ENCODE measurements at places on chromosomes 2 and 18.

DNA sequence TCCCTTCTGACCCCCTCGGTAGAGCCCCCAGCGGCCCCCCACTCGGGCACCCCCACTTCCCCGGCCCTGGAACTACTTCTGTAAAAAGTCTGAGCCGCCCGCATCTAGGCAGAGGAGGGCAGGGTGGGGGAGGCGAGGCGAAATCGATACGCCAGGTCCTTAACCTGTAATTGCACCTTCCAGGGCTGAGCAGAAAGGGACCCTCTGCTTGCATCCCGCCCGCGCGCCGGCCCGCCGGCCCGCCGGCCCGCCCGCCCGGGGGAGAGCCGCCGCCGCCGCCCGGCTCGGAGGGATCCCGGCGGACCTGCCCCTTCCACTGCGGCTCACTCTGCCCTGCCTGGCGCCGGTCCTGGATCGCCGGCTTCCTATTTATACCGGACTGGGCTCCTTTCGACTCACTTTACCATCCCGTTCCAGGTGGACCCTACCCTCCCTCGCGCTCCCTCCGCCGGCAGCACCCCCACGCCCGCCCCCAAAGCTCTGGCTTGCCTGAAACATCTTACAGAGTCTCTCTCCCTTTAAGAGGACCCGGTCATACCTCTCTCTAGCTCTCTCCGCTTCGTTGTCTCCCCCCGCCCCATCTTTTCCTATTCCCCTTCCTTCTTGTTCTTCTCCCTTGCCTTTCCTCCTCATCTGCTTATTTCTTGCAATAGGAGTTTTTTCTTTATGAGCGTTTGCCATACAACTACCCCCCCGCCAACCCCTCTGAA, 797 bp downstream of the KLHL14 start:
- DNase-seq = no peak

GRCh38 chr2:192885569-192886160, 690.9 kb upstream of the TMEFF2 start:
- no peak for DNase-seq

DNA sequence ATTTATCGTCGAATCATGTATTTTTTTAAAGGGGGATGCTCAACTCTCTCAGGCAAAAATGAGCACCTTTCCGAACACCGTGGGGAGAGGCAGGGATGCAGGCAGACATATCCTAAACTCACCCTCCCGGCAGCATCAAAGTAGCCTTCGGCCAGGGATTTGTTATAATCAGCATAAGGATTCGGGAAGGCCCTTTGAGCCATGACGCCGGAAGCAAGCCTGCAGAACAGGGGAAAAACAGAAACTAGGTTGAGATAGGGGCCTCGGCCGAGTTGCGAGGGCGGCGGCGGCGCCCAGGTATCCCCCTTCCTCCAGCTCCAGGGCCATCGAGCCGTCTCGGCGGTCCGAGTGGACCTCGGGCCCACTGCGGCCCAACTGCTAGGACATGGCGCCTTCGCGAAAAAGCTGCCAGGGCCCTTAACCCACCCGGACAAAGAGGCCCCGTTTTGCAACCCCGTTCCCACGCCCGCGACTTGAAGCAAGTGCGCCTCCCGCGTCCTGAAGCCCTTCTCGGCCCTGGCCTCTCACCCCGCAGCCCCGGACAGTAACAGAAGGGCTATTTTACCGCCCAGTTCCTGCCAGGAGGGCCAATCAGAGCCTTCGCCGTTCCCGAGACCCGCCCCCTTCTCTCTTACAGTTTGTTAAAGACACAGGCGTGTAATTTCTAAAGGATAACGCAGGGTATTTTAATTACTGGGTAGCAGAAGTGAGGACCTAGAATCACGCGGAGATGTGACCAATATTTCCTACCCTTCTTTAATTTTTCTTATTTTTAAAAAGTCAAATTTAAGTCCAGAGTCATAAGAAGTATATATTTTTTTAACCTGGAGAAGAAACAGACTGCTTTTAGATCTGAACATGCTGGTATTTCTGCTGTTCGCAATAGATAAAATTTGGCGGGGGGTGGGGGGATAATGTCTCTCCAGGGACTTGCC, at the start of gene LANCL1:
TSS of gene LANCL1 (minus strand) at position 566 of the 935 bp plus-strand sequence. CDS start at position 203, 363 bp downstream.
- peak; percentile 85 for DNase-seq

GRCh38 chr2:212531499-212531898, 7.1 kb downstream of the ERBB4 start:
- no peak for DNase-seq

- no peak for DNase-seq
Observed at GRCh38 chr2:177538323-177538722, 145.8 kb downstream of the AGPS start.

DNA sequence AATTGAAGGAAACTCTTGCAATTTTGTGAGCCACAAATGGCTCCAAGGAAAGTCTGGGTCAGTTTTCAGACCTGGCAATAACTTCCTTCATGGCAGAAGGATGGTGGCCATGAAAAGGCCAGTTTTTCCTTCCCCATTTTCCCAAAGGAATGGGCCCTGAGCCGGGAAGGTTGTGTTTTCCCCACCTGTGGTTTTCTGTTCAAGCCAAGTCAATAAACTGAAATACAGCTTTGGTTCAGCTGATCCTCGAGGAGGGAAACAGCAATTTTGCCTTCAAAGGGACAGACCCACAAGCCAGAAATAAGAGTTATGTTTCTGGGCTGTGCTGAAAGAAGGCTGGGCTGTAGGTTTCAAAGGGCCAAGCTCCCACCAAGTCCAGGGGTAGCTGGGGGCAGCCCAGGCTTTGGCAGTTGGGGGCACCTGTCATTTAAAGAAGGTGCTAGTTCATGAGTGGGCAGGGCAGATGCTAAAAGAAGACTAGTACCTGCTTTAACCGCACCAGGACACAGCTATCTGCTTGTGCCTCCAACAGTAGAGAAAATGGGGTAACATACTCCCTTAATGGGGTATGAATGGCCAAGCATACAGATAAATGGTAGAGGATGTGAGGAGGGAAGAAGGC, 97.0 kb downstream of the TTC32 start:
- no peak for DNase-seq

- DNase-seq = no peak
Observed at GRCh38 chr18:57480733-57481132, 45.6 kb downstream of the ONECUT2 start.

DNA sequence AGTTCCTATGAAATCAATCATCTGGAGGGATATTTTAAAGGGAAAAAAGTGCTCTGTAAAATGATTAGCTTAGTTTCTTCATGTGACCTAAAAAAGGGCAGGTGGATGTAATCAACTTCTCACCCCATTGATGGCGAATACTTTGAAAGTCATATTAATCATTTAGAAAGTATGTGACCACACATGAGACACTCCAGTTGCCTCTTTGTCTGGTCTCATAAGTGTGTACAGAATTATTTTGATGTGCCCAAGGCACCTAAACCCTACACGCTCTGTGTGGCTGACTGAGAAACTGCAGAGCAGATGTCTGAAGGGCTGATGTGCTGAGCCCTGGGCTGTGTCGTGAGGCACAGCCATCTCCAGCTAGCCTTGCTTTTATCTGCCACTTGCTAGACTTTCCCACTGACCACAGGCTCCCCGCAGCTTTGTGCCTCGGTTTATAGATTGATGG, 26.9 kb downstream of the SGPP2 start:
- no peak for DNase-seq

DNA sequence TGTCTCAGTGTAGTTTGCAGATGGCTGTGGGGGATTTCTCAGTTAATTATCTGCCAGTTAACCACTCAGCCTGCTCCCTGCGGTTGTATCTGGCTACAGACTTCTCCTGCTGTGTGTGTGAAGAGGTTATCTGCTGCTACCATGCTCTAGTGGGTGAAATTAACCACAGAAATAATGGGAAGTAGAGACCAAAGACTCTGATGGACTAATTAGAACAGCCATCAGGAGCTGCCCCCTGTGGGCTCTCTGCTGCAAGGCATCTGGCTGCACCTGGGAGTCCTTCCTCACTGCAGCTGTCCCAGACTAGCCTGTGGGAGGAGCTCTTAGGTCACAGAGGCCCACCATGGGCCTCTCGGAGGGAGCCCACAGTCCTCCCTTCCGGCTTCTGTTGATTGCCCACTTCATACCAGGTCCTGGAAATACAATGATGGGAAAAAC, 66.6 kb downstream of the CTIF start:
- peak; percentile 3 for DNase-seq

GRCh38 chr2:8215982-8216381, 465.9 kb upstream of the ID2 start:
- no peak for DNase-seq

DNA sequence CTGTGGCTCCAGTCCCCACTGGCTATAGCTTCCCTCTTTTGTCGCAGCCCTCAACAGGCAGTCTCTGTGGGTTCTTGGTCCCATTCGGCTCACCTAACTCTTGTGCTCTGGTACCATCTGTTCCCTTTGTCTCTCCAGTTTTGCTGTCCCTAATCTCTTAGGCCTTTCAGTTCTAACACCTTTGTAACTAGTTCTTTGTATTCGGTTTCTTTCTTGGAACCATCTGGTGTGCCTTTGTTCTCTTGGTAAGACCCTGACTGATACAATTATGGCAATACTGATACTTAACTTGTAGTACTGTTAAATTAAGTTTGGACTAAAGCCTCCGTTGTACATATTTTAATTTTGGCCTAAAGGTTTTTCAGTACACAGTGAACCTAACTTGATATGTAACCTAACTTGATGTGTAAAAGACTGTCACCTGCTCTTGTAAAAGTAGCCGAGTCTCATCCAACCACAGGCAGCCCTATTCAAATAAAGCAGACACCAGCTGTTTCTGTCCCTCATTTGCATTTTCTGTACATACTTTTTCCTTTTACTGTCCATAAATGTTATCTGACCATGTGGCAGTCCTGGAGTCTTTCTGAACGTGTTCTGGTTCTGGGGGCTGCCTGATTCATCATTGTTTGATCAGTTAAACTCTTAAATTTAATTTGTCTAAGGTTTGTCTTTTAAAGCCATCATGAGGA, 4.8 kb upstream of the MRPL44 start:
- no peak for DNase-seq

- DNase-seq = no peak
Observed at GRCh38 chr2:190357600-190357999, 14.2 kb downstream of the INPP1 start.

GRCh38 chr2:54536720-54537119, 80.6 kb downstream of the SPTBN1 start:
- DNase-seq = no peak

DNA sequence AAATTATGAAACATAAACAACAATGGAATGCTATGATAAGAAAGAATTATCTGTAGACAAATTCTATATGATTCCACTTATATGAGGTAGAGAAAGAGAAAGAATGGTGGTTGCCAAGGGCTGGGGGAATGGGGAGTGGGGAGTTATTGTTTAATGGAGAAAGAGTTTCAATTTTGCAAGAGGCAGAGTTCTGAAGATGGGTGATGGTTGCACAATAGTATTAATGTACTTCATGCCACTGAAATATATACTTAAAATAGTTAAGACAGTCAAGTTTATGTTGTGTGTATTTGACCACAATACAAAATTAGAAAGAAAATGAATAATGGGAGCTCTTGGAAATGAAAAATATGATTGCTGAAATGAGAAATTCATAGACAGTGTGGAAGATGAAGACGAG, 22.6 kb upstream of the FAM117B start:
- no peak for DNase-seq

DNA sequence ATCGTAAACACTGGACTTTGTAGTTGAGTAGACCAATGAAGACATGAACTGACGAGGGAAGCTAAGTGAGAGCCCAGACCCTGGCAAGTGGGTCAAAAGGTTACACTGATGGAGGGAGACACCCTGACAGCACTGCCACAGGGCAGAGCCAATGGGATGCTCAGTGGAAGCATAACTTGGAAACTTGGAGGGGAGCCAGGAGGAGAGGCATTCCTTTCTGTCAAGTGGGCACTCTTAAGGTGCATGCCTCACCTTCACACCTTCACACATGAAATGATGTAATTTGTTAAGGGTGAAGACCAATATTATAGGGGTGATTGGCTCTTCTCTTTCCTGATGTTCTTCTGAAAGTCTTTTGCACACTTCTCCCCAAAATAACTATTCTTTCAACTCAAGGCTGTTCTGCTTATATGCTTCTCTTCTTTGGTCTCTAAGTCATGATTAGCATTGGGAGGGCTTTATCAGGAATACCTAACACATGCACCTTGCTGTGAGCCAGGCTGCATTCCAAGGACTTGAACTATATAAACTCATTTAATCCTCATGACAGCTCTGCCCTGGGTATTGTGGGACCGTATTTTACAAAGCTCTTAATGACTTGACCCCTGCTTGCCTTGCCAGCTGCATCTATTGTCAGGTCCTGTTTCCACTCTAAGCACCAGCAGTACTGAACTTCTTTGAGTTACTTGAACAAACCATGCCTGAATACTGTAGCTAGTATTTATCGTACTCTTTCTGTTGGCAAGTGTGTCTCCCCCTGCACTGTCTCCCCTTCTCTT, 19.0 kb downstream of the RPL37A start:
- DNase-seq = no peak

DNA sequence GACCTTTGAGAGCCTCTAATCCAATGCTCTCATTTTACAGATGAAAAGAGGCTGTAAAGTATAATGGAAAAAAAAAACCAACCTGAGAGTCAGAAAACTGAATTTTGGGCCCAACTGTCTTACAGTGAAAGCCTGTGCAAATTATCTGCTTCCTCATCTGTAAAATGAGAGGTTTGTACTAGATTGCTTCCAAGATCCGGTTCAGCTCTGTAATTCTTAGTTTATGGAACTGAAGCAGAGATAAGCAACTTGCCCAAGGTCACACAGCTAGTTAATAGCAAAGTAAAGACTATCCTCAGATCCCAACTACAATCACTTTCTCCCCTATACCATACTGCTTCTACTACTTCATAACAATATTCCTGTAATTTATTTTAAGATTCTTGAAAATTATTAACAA, 6.3 kb downstream of the TLK1 start:
- DNase-seq = no peak

DNA sequence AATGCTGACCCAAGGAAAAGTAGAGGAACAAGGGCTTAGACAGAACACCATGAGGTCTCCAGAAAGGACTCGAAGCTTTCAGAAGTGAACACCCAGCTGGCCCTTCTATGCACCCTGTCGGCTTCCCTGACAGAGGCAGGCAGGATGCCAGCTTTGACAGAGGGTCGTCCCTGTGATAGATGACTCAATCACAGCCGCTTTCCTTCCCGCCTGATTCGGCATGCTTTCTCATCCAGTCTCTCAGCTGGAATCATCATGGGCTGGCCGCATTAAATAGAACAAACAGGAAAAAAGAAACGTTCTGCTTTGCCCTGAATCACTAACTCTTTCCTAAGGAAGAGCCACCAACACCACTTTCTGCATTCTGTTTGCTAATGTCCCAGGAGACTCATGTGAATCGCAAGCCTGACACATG, 140.3 kb upstream of the RAB12 start:
- DNase-seq = no peak

GRCh38 chr2:88865801-88866371, 174.4 kb downstream of the RPIA start:
- no peak for DNase-seq

DNA sequence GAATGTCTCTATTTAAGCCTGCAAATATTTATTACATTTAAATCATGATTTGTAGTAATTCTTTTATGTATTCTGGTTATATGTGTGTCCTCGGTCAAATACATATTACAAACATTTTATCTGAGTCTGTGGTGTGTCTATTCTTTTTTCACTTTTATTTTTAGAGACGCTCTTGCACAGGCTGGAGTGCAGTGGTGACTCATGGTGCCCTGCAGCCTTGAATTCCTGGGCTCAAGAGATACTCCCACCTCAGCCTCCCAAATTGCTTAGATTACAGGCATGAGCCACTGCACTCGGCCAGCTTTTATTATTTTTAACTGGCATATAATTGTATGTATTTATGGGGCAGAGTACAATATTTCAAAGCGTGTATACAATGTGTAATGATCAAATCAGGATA, 47.5 kb downstream of the ARID5A start:
- no peak for DNase-seq

GRCh38 chr2:16817305-16818202, 151.9 kb upstream of the CYRIA start:
- no peak for DNase-seq

All from CD4-positive, alpha-beta T cell treated with Interferon alpha-2 for 1 hour (primary cell).